ENCODE measurements at places on chromosomes 1 and 21. TPM values are rescaled to one million over a fixed set of nuclear protein-coding genes. Genes with fewer than 3 reads are reported as not detected.

DNA sequence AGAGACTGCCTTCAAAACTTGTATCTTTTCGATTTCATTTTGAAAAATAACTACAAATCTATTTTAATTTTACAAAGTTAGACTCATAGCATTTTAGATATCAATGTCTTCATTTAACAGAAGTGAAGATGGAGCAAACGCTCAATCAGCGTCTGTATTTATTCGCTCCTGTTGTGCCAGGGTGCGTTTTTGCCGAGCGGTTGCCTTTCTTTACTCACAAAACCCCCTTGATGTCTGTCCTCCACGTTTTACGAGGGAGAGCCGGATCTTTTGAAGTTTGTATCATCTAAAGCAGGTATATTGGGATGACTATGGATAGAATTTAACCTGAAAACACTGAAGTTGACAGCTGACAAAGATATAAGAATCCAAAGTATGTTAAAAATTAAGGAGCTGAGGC lies 44.6 kb downstream of the MRPL39 start:
- DNase-seq = no peak

DNA sequence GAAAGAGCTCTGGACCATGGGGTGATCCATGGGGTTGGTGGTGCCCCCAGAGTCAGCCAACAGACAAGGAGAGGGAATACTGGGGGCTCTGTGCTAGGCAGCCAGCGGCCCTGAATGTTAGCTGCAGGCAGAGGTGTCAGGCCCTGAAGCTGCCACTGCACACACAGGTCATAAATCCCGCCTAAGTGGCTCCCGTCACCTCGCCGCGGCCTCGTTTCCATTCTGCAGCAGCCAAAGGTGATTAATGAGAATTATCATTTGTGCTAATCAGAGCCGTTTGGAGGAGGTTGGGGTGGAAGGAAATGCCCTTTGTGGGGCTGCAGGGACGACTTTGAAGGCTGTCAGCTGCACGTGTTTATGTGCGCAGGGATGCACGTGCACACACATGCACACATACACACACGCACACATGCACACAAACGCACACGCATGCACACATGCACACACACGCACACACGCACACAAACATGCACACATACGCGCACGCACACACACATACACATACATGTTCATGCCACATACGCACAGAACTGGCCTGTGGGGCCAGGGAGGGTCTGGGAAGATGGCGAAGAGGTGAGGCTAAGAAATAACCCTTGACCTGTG lies 88.8 kb upstream of the ARHGEF16 start:
- no peak for DNase-seq

DNA sequence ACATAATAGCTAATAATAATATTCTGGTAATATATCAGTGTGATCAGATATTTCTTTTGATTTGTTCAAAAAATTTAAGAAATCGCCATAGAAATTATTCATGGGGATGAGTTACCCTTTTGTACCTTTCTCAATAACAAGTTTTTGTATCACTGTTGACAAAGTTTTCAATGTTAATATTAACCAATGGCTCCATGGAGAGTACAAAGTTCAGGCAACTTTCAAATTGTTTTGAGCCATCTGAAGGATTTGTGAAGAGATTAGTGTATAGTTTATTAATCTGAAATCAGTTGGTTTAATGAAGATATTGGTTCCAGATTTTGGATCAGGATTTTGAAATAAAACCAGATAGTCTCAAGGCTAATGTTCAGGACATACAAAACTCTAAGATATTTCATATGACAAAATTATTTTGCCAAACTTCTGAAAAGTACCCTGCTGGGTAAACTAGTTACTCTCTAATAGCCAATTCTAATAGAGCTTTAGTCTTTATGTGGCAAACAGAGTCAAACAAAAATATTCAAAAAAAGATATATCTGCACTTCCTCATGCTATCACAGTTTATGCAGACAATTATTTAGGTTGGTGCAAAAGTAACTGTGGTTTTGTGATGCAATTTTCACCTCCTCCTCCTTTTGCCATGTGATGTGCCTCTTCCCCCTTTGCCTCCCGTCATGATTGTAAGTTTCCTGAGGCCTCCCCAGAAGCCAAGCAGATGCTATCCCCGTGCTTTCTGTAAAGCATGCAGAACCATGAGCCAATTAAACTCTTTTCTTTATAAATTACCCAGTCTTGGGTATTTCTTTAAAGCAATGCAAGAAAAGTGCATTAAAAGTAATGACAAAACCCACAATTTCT lies 1105.0 kb downstream of the PLA2G4A start:
- no peak for DNase-seq

GRCh38 chr1:43314233-43314632 lies 13.5 kb downstream of the TIE1 start:
- no peak for DNase-seq

The FYB2 gene
- total RNA-seq = 0.87 TPM

The PCBP3 gene
- 13.8 TPM for total RNA-seq

The HCN3 gene
- total RNA-seq = 3.8 TPM

Measured in left lung (tissue), 14 donors.